Esophagus squamous epithelium (tissue), 5 donors: ENCODE measurements at places on chromosomes 11 and 22.

- no peak for DNase-seq
Measured at GRCh38 chr11:71946144-71946571, 17.3 kb downstream of the RNF121 start.

DNA sequence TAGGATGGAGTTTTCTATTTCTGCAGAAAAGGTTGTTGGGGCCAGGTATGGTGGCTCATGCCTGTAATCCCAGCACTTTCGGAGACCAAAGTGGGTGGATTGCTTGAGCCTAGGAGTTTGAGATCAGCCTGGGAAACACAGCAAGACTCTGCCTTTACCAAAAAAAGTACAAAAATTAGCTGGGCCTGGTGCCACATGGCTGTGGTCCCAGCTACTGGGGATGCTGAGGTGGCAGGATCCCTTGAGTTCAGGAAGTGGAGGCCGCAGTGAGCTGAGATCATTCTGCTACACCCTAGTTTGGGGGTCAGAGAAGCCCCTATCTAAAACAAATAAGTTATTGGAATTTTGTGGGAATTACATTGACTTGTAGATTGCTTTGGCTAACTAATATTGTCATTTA lies 71.7 kb downstream of the FDX1 start:
- DNase-seq, result no peak

DNA sequence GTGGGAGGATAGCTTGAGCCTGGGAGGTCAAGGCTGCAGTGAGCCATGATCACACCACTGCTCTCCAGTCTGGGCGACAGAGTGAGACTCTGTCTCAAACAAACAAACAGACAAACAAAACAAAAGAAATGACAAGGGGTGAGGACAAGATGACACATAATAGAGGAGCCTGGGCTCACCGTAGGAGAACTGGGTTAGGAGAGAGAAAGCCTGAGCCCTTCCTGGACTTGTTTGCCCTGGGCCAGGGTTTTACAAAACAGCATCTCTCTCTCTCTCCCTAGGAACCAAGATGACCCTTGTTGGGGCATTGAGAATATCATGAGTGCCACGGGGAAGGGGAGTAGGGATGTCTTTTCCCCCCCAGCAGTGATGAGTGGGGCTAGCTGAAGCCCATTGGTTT lies 15.7 kb downstream of the ROBO3 start:
- DNase-seq, result no peak

DNA sequence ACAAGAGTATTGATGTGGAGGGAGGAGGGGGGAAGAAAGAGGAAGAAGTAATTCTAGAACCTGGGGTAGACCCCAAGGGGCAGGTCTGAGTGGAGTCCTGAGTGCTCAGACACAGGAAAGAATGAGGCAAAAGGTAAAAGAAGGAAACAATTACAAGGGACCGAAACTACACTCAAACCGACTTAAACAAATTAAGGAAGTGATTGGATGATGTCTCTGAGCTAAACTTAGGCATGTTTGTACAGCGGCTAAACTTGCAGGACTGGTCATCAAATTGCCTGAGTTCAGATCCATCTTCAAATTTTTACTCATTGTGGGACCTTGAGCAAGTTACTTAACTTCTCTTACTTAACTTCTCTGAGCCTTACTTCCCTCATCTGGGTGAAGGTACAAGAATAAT lies 86.3 kb upstream of the LRRC55 start:
- DNase-seq, result no peak

- no peak for DNase-seq
Measured at GRCh38 chr22:47372596-47373385, 610.3 kb downstream of the TBC1D22A start.

- no peak for DNase-seq
Measured at GRCh38 chr22:25081409-25081824, 118.2 kb upstream of the CRYBB3 start.

GRCh38 chr22:28093711-28094110 lies 174.7 kb upstream of the PITPNB start:
- no peak for DNase-seq

- DNase-seq, result no peak
Measured at GRCh38 chr22:42169055-42169469, 38.5 kb upstream of the CYP2D6 start.

DNA sequence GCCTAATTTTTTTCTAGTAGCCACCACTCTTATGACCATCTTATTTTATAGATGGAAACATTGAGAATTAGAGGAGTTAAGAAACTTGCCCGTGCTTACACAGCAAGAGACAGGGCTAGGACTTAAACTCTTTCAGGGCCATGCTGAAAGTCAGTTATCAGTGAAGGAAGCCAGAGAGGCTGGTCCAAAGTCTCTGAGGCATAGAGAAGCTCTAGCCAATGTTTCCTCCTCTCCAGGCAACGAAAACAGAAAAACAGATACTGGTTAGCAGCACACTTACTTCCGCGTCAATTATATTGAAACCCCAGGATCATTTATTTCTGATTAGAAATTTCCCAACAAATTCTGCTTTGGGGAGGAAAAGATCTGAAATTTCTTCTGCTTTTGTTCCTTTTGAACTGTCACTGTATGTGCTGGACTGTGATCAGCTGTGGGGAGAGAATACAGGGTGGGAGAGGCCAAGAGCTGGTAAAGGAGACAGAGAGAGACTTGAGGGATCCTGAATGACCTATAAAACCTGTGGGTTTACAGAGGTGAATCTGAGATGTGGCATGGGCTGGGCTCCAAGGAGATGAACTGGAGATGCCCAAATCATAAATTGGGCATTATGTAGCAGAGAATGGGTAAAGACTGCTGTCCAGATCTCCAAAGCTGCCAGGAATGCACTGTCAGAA lies 37.5 kb upstream of the CAPRIN1 start:
- no peak for DNase-seq

DNA sequence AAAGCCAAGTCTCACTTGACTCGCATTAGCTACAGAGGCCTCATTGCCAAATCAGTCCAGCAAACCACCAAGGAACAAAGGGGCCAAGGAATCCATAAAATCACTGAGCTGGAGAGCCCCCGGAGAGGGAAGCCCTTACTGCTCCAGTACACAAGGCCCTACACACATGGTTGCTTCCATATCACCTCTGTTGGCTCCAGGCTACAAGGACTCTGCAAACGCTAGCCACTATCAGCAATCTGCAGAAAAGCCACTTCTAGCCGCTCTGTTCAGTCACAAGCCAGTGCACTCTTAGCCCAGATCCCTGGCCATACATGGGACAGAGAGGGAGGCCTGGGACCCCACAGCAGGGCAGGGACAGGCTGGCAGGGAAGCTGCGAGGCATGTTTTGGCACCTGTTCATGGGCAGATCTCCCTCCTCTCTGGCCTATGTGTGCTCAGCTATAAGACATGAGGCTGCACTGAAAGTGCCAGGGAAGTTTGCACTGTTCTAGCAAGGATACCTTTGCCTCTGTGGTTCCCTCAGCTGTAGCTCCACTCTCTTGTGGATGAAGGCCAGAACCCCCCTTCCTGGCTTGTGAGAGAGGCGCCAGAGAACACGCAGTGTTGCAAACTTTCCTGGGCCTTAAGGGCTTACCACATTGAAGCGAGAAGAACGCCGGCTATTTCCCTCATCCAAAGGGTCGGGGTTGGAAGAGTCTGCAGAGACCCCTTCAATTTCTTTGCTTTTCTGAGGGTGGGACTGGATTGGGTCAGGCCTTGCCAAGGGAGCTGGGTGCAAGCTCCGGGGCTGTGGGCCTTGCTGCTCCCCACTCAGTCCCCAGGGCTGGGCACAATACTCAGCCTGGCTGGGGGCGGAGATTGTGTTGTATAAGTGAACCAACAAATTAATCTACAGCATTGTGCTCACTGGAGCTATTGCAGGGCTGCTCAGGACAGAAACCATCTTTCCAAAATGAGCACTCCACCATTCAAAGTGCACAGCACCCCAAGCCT lies 108.7 kb upstream of the PITPNB start:
- no peak for DNase-seq

- no peak for DNase-seq
Measured at GRCh38 chr22:25546751-25547150, 17.7 kb upstream of the GRK3 start.

DNA sequence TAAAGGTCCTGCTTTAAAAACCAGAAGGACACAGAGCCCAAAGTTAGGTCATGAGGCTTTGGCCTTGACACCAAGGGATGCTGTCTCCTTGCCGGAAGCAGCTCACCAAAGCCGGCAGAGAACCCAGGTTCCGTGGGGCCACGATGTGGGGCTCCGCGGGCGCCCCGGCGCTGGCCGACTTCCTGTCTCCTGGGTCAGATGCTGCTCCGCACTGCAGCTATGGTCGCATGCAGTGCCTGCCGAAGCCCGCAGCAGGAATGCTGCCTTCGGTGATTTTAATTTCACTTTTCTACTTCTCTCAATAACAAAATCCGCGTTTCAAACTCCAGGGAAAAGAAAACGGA lies 454 bp upstream of the OTUB1 start:
- no peak for DNase-seq

GRCh38 chr11:48172818-48173609 lies 43.6 kb upstream of the OR4B1 start:
- DNase-seq, result no peak

DNA sequence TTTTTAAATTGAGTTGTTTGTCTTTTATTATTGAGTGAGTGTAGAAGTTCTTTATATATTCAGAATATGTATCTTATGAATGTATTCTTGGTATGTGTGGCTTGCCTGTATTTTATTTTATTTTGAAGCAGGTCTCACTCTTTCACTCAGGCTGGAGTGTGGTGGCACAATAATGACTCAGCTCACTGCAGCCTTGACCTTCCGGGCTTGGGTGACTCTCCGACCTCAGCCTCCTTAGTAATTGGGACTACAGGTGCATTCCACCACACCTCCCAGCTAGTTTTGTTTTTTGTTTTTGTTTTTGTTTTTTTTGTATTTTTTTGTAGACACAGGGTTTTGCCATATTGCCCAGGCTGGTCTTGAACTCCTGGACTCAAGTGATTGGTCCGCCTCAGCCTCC lies 24.5 kb upstream of the MPPED2 start:
- no peak for DNase-seq

GRCh38 chr22:31274017-31274416 lies 18.3 kb downstream of the PIK3IP1 start:
- no peak for DNase-seq

DNA sequence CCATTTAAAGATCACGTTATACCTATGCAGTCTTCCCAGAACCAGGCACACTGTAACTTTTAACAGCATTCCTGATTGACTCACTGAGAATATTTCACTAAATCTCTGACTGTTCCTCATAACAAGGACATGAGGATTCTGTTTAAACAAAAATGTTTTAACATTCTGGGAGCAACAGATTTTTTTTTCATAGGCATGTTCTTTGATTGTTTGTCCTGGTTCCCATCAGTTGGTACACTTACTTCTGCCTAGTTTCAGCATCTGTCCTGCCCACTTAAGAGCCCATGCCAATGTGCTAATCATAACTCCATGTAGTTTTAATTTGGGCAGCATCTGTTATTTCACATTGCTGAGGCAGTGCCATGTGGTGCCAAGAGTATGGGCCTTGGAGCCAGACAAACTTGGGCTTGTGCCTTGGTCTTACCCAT lies 138.5 kb upstream of the CTSC start:
- no peak for DNase-seq

DNA sequence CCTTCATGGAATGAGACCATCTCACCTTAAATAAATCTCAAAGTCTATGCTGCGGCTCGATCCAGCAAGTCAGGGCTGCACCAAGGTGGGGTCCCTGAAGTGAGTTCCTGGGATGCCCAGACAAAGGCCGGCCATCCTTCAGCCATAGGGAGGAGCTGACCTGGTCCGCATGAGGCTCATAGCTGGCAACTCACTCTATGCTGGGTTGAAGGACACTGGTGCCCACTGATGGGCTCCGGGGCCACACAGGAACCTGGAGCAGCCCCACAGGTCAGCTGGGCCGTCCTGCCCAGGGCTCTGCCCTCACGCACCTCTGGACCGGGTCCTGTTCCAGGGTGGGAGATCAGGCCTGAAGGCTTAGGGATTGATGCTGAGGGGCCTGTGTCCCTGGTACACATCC lies 1339.3 kb downstream of the TBC1D22A start:
- DNase-seq, result no peak

DNA sequence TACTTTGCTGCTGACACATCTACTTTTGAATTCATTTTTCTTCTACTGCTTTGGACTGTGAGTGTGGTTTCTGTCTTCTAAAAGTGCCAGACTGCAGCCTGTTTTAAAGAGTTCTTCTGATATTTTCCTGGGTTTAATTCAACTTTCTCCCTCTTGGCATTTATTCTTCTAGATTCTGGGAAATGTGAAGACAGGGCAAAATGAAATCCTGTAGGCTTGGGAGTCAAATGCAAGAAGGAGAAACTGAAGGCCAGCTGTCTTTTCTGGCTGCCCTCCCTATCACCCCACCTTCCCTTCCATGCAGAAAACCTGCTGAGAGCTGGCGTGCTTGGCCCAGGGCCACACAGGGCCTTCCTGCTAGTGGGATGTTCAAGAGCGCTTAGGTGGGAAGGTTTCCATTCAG lies 7.6 kb downstream of the ZNF70 start:
- no peak for DNase-seq

- no peak for DNase-seq
Measured at GRCh38 chr11:118009864-118010737, 23.9 kb downstream of the IL10RA start.

- DNase-seq, result no peak
Measured at GRCh38 chr11:14908214-14908880, 16.3 kb upstream of the CYP2R1 start.

DNA sequence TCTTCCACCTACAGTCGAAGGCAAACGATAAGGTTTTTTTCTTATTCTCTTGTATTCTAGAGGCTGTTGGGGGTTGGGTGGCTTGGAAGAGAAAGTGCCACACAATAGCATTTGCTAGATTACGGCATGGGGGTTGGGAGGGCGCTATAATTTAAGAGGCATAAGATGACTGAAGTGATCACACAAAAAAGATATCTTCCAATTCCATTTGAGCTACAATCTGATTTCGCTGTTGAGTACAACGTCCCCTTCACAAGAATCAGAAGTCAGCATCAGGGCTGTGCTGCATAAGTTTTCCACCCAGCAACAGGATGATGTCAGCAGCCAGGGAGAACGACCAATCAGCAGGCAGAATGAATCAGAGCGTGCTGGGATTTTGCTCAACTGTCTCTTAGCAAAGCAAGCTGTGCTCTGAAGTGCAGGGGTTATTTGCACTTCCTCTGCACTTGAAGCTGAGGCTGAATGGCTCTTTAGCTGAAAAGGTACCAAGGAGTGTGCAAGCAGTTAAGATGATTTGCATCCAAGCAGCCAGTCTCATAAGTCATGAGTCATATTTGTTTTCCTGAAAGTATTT lies 23.2 kb upstream of the SESN3 start:
- peak; percentile 29 for DNase-seq

DNA sequence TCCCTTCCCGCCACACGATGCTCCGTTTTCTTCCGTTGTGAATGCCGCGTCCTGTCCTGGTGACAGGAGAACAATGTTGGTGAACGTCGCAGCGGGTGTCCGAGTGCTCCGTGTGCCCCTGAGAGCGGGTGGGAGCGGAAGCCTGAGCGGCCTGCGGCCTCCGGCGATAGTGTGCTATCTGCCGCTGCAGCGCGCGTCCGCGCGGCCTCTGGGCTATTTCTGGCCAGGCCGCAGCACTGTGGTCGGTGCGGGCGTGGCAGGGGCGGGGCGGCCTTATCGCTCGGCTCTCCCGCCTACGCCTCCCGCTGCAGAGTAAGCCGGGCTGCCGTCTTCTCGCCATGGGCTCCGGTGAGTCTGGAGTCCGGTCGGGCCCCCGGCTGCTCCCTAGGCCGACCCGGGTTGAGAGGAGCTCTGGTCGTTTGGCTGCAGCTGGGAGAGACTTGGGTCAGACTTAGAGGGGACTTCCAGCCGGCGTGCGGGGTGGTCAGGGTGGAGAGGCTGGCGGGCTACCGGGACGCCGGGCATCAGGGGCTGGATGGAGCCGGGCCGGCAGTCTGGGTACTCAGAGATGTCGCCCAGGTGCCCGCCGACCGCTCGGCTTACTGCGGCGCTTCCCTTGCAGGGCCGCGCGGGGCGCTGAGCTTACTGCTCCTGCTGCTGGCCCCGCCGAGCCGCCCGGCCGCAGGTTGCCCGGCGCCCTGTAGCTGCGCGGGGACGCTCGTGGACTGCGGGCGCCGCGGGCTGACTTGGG lies at the start of gene GP1BB:
Gene GP1BB, plus strand, starts transcription at position 308 of the 751 bp plus-strand sequence. Its CDS starts 31 bp downstream, at position 339.
- DNase-seq, result no peak
